KG1 (cell line): ENCODE measurements at places on chromosomes 7 and 10.

DNA sequence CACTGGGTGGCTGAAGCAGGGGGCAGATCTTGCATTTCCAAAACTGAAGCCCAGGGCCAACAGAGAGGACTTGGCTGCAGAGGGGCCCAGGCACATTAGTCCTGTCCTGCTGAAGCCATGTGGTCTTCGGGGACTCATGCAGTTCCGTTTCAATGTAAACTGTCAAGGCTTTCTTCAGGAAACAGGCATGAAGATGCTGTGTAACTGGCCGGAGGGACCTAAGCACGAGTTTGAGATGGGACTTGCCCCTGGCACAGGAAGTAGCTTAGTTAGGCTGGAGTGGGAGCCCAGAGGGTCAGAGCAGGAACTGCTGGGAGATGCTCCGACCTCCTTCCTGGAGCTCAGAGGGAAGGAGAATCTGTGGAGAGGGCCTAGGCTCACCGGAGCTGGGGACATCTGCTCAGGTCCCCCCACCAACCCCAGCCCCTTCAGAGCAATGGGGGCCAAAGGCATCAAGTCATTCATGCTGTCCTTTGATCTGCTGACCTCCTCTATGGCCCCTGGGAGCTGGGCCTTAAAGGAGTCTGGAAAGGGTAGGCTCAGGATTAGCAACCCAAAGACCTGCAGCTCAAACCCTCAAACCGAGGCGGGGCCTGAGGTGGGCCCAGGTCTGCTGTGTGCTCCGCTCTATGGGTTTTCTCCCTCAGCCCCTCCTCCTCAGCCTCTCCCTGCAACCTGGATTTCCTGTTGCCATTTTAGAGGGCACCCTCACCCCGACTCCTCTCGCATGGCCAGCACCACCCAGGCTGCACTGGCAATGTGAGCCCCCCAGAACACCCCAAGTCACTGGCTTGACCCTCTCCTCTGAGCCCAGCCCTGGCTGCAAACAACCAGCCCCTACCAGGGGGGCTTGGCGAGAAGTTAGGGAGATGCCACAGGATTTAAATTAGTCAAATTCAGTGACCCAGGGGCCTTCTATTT lies 4.4 kb upstream of the MNX1 start:
- DNase-seq = no peak

GRCh38 chr10:101614663-101615524 lies 26.8 kb downstream of the DPCD start:
- no peak for DNase-seq

GRCh38 chr7:78225534-78225933 lies 427.0 kb downstream of the PHTF2 start:
- DNase-seq = no peak

- DNase-seq = no peak
Observed at GRCh38 chr10:79346012-79346340, 1.3 kb upstream of the PPIF start.

- DNase-seq = no peak
Observed at GRCh38 chr10:36424502-36424901, 700.9 kb upstream of the ANKRD30A start.

DNA sequence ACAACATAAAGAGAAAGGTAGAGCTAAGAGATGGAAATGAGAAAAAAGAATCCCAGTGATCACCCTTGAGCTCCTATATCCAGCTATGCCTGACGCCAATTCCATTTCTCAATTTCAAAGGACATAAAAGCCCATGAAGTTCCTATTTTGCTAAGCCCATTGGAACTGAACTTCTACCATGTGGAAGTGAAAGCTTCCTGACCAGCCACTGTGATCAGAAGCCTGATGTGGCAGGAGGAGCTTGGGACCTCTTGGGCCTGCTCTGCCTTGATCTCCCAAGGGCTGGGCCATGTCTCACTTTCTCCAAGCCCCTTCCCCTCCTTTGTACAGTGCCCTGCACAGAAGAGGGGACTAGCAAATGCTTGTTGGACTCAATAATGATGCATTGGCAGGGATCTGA lies 52.7 kb downstream of the PRLHR start:
- DNase-seq = no peak

DNA sequence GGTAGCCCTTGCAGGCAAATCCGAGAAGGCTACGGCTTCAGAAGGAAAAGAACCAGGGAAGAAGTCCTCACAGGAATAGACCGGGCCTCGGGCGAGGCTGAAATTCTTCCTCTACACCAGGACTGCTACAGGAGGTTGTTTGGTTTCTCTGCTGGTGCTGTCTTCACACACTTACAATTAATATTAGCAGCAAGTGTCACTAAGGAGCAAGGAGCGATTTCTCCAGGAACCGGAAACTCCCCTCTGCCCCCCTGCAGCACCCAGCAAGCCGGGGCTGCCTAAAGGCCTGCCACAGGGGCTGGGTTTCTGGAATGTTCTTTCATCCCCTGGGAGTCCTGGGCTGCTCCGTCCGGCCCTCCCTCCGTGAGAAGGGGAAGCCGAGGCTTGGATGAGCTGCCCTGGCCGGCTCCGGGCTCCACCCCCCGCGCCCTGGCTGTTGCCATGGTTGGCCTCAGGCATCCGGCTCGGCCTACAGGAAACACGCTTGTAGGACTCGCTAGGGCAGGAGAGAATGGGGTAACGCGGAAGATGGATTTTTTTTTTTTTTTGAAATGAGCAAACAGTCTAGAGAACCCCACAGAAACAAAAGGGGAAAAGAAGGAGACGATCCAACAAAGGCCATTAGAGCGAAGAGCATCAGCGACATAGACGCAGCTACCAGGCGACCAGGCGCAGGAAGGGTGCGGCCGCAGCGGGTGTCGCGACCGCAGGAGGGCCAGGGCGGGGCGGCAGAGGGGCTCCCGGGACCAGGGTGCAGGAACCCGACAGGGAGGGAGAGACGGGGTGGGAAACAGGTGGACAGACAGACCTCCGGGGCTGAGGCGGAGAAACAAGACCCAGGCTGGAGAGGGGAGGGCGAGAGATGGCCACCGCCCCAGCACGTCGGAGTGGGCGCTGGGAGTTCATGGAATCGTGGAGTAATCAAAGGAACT lies 33.0 kb downstream of the EN2 start:
- no peak for DNase-seq

GRCh38 chr7:80724249-80724871 lies 85.9 kb downstream of the CD36 start:
- DNase-seq = no peak

DNA sequence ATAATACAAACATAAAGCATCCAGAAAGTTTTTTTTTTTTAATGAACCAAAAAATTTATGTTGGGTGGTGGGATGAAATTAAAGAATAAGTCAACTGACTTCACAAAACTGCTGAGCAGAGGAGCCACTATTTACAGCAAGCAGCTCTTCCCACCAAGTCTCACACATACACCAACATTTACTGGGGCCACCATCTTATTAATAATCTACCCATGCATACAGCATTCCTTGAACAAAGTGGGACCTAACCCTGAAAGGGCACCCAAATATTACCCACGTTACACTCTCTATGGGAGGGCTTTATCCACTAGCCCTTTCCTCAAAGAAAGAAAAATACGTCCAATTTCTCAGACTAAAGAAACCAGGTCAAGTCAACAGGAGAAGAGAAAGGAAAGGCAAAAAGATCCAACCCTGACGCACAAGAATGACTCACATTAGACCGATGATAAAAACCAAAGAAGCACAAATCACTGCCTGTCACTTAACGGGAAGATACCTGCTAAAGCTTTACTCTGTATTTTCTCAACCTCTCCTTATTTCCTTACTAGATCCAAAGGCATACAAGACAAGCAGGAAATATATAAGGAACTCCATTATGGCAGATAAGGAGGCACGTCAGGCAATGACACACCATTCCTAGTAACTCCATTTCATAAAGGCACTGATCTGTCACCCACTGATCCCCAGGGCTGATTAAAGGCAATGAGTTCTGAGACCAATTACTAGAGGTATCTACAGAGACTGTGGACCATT lies 141.8 kb upstream of the ASAH2 start:
- no peak for DNase-seq

GRCh38 chr10:11246752-11247467 lies 229.2 kb downstream of the CELF2 start:
- DNase-seq = no peak

- DNase-seq = no peak
Observed at GRCh38 chr10:77738496-77739158, 101.0 kb upstream of the KCNMA1 start.

GRCh38 chr10:124546055-124546369 lies 84.4 kb downstream of the LHPP start:
- DNase-seq = no peak

DNA sequence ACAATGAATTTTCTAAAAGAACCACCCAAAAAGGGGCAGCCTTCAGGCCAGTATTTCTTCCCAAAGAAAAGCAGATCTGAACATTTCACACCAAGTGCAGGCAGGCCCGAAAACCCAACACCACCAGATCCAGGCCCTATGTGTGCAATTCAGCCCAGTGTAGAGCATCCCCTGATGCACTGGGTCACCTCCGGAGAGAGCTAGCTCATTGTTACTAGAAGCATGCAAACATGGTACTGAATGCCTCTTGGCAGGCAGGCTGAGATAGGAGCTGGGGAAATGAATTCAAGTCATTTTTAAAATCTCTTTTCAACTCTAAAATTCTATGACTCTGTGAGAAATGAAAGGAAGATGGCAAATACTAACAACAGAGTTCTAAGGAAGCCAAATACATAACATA lies 174.8 kb downstream of the ELMO1 start:
- no peak for DNase-seq

DNA sequence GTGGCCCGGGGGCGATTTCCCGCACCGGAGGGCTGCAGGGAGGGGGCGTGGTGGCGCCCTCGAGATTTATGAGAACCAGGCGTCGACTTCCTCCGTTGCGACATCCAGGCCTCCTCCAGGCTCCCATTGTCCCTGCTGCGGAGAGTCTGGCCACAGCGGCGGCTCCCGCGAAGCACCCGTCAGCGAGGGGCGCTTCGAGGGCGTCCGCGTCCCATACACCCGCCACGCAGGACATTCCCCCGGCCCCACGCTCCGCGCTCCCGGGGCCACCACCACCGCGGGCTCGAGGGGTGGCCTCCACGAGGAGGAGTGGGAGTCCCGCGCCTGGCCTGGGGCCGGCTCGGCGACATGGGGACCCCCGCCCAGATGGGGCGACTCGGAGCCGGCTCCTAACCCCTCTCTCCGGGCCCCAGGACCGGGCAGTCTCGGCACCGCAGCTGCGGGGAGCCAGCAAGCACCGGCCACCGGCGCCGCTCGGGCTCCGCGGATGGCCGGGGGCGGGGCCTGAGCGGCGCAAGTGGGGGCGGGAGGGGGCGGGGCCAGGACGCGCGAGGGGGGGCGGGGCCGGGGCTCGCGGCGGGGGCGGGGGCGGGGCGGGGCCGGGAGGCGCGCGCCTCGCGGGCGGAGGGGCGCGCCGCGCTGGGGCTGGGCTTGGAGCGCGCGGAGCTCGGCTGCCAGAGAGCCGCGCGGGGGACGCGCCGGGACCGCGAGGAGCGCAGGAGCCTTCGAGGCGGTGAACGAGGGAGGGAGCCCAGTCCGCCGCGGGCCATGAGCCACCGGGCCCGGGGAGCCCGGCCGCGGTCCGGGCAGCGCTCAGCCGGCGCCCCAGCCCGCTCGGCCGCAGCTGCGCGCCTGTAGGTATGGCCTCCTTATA lies at the start of gene SH2B2:
SH2B2 (plus strand) TSS at position 632 of the 874 bp plus-strand sequence. CDS start 13,683 bp downstream, outside the sequence.
- no peak for DNase-seq

GRCh38 chr10:76469675-76470074 lies 1038.3 kb downstream of the LRMDA start:
- no peak for DNase-seq

DNA sequence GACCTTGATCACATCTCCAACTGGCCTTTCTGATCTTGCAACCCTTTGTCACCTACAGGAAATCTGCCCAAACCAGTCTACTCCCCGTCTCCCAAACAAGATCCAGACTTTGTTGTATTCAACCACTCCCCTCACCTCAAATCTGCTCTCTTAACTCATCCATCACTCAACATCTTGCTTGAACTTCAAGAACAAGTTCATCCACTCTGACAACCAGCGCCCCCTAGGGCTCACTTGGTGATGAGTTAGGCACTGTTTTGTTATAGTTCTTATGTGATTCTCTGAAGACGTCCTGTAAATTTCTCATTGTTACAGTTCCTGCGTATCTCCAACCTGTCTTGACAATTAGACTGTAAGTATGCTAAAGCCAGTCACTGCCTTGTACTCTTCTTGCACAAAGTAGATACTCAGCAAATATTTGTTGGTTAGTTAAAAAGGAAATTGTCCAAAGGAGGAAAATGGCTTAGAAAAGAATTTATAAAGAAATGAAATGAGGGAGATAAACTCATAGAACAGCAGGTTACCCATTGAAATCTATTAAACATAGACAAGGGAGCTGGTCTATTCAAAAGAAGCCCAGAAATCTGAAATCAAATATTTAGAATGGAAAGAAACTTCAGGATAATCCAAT lies 5.3 kb downstream of the FRMD4A start:
- no peak for DNase-seq

GRCh38 chr10:29569795-29570194 lies 65.0 kb downstream of the SVIL start:
- DNase-seq = no peak

GRCh38 chr7:151104411-151105235 lies 18.3 kb downstream of the AGAP3 start:
- no peak for DNase-seq

DNA sequence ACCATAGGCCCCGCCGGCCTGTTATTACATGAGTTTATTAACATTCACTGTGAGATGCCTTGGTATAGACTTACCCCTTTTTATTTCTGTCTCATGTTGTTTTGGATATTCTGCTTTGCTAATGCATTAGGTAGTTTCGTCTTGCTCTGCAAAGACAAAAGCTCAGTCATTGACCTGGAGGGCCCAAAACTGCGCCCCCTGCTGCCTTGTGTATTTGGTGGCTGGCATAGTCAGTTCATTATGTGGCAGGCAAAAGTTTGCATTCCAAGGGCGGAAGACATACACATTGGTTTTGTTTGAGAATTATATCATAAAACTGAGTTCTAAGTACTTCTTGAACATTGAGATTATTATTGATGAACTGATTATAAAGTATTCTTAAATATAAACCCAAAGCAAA lies 372.5 kb downstream of the SDK1 start:
- no peak for DNase-seq
